Neural crest cell (in vitro differentiated cells): ENCODE measurements at places on chromosomes 16 and 17.

DNA sequence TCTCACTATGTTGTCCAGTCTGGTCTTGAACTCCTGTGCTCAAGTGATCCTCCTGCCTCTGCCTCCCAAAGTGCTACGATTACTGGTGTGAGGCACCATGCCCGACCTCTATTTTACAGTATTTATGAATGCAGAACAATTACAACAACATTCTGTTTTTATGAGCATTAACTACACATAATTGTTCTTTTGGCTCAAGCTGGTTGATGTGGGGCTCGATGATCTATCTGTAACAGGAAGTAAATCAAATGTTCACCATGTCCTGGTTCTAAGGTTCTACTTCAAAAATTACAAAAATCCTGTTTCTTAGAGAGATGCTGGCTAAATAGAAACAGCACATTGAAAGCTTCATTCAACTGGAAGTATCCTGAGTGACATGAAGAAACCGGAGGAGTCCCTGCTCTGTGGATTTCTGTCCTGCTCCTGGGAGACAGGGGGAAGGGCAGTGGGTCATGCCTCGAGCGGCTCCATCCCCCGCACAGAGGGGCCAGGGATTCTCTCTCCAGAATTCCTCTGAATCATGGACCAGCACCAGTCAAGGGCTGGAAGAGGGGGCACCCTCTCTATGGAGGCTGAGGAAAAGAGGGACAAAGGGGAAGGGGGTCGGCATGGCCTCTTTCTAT, 31.5 kb downstream of the FA2H start:
- no peaks in the 10 kb centered on the region for H3K27me3 ChIP-seq
- H3K27ac ChIP-seq = no peak overlapping the region
- H3K4me3 ChIP-seq = no peak overlapping the region
- H3K4me1 ChIP-seq = peaks cover 17% of the 10 kb centered on the region
- H3K36me3 ChIP-seq = no peaks in the 10 kb centered on the region
- no peak for DNase-seq

DNA sequence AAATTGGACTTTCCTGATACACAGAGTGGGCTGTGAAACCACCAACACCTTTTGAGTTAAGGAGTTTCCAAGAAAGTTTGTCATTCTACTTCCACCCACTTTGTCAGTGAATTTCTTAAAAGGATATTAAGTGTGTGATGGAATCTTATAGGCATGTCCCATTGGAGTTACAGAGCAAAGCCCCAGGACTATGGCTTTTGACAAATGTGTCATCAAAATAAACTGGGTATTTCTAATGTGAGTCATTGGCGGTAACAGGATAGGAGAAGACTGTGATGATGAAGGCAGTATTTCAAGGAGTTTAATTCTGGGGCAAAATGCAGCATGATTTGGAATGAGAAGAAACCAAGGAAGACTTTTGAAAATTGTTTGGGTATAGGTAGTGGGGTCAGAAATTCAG, 1013.8 kb upstream of the EEF2KMT start:
- DNase-seq = no peak
- H3K27ac ChIP-seq = no peak overlapping the region
- H3K36me3 ChIP-seq = no peaks in the 10 kb centered on the region
- H3K4me3 ChIP-seq = no peak overlapping the region
- H3K4me1 ChIP-seq = no peaks in the 10 kb centered on the region

DNA sequence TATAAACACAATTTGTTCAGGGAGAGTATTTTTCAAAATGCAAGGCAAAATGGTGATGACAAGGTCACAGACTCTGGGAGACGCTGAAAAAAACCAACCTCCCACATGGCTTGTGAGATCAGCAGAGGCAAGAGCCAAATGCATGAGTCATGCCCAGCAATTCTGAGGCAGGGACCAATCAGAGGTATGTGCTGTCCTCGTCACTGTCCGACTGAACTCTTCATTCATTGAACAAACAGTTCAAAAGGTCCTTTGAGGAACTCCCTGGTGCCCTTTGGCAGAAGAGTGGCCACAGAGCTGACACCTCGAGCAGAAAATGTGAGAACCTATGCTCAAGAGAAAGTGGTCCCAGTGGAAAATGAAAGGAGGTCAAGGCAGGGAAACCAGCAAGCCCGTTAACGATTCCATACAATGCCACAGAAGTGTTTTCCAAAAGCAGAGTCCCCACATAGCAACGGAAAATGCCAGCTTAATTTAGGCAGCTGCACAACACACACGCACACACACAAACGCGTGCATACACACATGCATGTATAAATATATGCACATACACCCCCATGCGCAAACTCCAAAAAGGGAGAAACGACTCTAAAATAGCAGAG, 50.9 kb downstream of the CDH11 start:
- H3K4me3 ChIP-seq = no peak overlapping the region
- peaks cover 28% of the 10 kb centered on the region for H3K4me1 ChIP-seq
- peaks cover 3% of the 10 kb centered on the region for H3K36me3 ChIP-seq
- peaks cover 29% of the 10 kb centered on the region for H3K27me3 ChIP-seq

GRCh38 chr16:84985079-84986065, 26.0 kb downstream of the ZDHHC7 start:
- H3K4me3 ChIP-seq = no peak overlapping the region
- H3K4me1 ChIP-seq = peaks cover 14% of the 10 kb centered on the region
- no peaks in the 10 kb centered on the region for H3K27me3 ChIP-seq
- H3K27ac ChIP-seq = no peak overlapping the region
- peaks cover 28% of the 10 kb centered on the region for H3K36me3 ChIP-seq

GRCh38 chr17:34598161-34598776, 18.9 kb downstream of the TMEM132E start:
- peaks cover 15% of the 10 kb centered on the region for H3K27me3 ChIP-seq
- peaks cover 41% of the 10 kb centered on the region for H3K4me1 ChIP-seq
- DNase-seq = peak; percentile 46

- DNase-seq = no peak
- peaks cover 12% of the 10 kb centered on the region for H3K36me3 ChIP-seq
- peaks cover 5% of the 10 kb centered on the region for H3K4me1 ChIP-seq
- H3K27ac ChIP-seq = no peak overlapping the region
- no peaks in the 10 kb centered on the region for H3K27me3 ChIP-seq
Measured at GRCh38 chr17:40153603-40154236, 13.4 kb downstream of the CASC3 start.

GRCh38 chr17:75394332-75394918, 11.1 kb downstream of the GRB2 start:
- H3K36me3 ChIP-seq = no peaks in the 10 kb centered on the region
- H3K4me1 ChIP-seq = peaks cover 45% of the 10 kb centered on the region
- peak overlapping the region; percentile 97 for H3K27ac ChIP-seq
- peak overlapping the region; percentile 97 for H3K4me3 ChIP-seq
- H3K27me3 ChIP-seq = no peaks in the 10 kb centered on the region
- no peak for DNase-seq

GRCh38 chr16:11180489-11180888, 75.5 kb downstream of the SOCS1 start:
- peak overlapping the region; percentile 81 for H3K27ac ChIP-seq
- H3K4me3 ChIP-seq = no peak overlapping the region
- no peaks in the 10 kb centered on the region for H3K4me1 ChIP-seq

- no peak overlapping the region for H3K4me3 ChIP-seq
- peaks cover 5% of the 10 kb centered on the region for H3K4me1 ChIP-seq
- H3K27ac ChIP-seq = no peak overlapping the region
- H3K27me3 ChIP-seq = no peaks in the 10 kb centered on the region
- no peaks in the 10 kb centered on the region for H3K36me3 ChIP-seq
Measured at GRCh38 chr16:1181404-1182315, 28.8 kb downstream of the CACNA1H start.

DNA sequence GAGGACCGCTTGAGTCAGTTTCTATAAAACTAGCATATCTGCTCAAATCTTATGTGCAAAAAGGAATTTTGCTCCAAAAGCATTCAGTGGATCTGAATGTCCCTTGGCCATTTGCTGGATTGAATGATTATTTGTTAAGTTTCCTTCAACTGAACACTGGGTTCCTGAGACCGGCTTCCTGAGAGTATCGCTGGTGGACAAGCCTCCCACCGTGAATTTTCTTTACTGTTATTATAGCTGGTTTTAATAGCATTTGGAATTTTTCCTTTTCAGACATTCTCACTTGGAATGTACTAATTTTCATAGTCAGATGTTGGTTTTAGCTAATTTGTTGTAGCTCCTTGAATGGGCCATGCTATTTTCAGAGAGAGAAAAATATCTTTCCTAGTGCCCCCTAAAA, 9.8 kb upstream of the MYOCD start:
- DNase-seq = no peak
- no peaks in the 10 kb centered on the region for H3K4me1 ChIP-seq
- no peak overlapping the region for H3K4me3 ChIP-seq
- no peak overlapping the region for H3K27ac ChIP-seq

GRCh38 chr17:12316021-12316420, 295.3 kb downstream of the MAP2K4 start:
- H3K4me1 ChIP-seq = no peaks in the 10 kb centered on the region
- no peak overlapping the region for H3K4me3 ChIP-seq
- no peak overlapping the region for H3K27ac ChIP-seq
- no peaks in the 10 kb centered on the region for H3K27me3 ChIP-seq
- H3K36me3 ChIP-seq = peaks cover 10% of the 10 kb centered on the region

- DNase-seq = no peak
Measured at GRCh38 chr16:49986351-49987124, 38.5 kb upstream of the CNEP1R1 start.

DNA sequence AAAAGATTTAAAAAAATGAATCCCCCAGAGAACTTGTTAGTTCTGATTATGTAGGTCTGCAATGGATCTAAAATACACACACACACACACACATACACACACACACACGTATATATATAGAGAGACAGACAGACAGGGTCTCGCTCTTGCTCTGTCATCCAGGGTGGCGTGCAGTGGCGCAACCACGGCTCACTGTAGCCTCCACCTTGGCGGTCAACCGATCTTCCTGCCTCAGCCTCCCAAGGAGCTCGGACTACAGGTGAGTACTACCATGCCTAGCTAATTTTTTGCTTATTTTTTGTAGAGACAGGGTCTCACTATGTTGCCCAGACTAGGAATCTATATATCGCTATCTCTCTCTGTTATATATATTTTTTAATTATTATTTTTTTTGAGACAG, 33.4 kb downstream of the GJC1 start:
- no peak overlapping the region for H3K27ac ChIP-seq
- no peak overlapping the region for H3K4me3 ChIP-seq
- H3K36me3 ChIP-seq = peaks cover 5% of the 10 kb centered on the region
- no peak for DNase-seq

DNA sequence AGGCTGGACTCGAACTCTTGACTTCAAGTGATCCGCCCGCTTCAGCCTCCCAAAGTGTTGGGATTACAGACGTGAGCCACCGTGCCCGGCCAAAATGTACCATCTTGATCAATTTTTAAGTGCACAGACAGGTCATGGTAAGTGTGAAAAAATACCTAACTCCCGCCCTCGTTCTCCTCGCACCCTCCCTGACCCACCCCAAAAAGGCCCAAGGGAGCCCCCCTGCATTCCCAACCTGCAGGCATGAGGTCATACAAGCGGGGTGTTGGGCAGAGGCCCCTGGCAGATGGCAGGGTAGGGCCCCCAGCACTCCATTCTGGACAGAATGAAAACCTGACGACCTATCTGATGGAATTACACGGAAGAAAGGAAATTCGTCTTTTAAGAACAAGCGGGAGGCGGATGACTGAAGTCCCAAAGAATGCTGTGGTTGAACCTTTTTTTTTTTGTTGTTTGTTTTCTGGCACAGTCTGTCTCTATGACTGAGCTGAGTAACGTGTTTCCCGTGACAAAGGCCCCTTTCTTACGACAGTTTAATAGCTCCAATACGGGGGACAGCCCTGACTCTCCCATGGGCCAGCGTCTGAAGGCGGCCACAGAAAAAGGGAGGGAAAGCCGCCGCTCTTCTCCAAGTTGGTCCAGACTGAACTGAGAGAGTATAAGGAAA, 376.4 kb downstream of the SLC39A11 start:
- H3K4me3 ChIP-seq = peak overlapping the region; percentile 45
- H3K27ac ChIP-seq = peak overlapping the region; percentile 20
- no peaks in the 10 kb centered on the region for H3K36me3 ChIP-seq
- H3K4me1 ChIP-seq = peaks cover 52% of the 10 kb centered on the region
- peaks cover 8% of the 10 kb centered on the region for H3K27me3 ChIP-seq
- no peak for DNase-seq

DNA sequence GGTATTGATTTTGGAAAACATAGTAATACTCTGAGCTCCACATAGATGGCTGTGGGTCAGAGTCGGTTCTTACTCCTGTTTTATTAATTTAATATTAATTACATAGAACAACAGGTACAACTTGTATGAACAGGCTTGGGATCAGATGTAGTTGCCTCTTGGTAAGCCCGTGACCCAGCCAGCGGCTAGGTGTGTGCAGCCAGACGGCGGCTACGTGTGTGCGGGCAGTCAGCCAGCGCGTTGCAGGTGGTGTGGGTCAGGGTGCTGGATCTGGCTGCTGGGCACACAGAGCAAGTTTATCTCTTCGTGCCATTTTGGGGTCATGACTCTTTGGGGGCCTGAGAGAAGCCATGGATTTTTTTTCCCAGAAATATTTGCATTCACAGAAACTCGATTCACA, 30.3 kb downstream of the DBNDD1 start:
- H3K4me1 ChIP-seq = no peaks in the 10 kb centered on the region
- H3K4me3 ChIP-seq = no peak overlapping the region
- no peak for DNase-seq
- H3K36me3 ChIP-seq = peaks cover 14% of the 10 kb centered on the region
- H3K27me3 ChIP-seq = no peaks in the 10 kb centered on the region

DNA sequence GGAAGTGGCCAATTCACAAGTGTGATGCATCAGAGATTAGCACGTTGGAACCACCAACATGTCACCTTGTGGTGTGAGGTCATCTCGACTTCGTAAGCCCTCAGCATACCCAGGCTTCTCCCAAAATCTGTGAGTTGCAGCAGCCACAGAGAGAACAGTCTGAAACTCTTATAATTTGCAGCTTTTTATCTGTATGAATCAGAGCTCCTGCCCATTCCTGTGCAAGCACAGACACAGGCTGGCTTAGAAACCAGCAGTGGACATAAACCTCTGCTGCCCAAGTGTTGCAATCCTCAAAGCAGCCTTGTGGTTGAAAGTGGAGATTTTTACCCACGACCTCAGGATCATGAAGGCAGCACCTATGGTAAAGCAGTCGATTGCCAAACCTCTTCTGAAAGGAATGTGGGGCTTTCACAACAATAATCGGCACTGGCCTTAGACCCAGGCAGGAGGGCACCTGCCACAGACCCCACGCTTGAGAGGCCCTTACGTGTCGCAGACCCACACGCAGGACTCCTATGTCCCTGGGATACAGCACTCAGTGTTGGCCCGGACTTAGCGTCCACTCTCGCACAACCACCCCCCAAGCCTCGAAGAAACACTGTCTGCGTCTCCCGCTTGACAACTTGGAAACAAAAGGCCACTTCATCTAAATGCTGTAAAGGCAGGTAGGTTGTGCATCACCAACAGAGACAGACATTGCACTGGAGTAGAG, 24.5 kb upstream of the OSGIN1 start:
- H3K4me1 ChIP-seq = peaks cover 12% of the 10 kb centered on the region
- H3K36me3 ChIP-seq = no peaks in the 10 kb centered on the region
- no peaks in the 10 kb centered on the region for H3K27me3 ChIP-seq
- no peak overlapping the region for H3K27ac ChIP-seq
- H3K4me3 ChIP-seq = no peak overlapping the region
- no peak for DNase-seq

- DNase-seq = no peak
- peak overlapping the region; percentile 31 for H3K4me3 ChIP-seq
- peaks cover 37% of the 10 kb centered on the region for H3K27me3 ChIP-seq
- H3K36me3 ChIP-seq = no peaks in the 10 kb centered on the region
- H3K4me1 ChIP-seq = peaks cover 24% of the 10 kb centered on the region
- no peak overlapping the region for H3K27ac ChIP-seq
Measured at GRCh38 chr17:74737299-74738050, 419 bp downstream of the RAB37 start.
